ENCODE measurements at places on chromosomes 13 and 19.

GRCh38 chr13:52739468-52740071, at the start of gene CNMD:
TSS of gene CNMD (minus strand) at chr13:52739820. CDS start at chr13:52739701, 119 bp downstream.
- no peak for DNase-seq

GRCh38 chr19:55095260-55096060, 19.8 kb downstream of the EPS8L1 start:
- no peak for DNase-seq

DNA sequence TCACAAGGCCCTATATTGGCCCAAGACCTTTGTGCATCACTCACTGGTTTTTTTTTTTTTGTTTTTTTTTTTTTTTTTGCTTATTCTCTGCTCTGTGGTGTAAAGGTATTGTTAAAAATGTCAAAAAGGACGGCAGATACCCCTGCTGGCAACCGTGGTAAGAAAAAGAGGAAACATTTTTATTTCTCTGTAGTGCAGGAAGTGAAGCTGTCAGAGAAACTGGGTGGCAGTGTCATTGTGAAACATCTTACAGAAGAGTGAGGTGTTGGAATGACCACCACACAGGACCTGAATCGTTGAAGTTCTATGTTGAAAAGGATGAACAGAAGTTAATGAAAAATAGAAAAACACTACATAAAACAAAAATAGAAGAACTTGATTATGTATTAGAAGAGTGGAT, 346.4 kb downstream of the FGF9 start:
- DNase-seq, result no peak

DNA sequence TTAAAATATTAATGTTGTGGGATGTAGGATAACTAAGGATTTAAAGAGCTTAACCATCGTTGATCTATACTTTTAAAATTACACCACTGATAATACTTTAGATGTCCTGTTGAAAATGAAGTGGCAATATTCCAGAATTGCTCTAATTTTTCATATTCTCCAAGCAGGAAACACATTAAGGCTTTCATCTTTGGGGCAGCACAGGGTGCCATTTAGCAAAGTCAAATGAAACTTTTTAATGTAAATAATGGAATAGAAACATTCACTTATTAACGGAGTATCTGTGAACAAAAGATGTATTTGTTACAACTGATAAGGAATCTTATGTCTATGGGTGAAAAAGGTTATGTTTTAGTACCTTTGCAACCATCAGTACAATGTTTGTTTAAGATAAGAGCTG, 50.0 kb upstream of the MIR17HG start:
- no peak for DNase-seq

DNA sequence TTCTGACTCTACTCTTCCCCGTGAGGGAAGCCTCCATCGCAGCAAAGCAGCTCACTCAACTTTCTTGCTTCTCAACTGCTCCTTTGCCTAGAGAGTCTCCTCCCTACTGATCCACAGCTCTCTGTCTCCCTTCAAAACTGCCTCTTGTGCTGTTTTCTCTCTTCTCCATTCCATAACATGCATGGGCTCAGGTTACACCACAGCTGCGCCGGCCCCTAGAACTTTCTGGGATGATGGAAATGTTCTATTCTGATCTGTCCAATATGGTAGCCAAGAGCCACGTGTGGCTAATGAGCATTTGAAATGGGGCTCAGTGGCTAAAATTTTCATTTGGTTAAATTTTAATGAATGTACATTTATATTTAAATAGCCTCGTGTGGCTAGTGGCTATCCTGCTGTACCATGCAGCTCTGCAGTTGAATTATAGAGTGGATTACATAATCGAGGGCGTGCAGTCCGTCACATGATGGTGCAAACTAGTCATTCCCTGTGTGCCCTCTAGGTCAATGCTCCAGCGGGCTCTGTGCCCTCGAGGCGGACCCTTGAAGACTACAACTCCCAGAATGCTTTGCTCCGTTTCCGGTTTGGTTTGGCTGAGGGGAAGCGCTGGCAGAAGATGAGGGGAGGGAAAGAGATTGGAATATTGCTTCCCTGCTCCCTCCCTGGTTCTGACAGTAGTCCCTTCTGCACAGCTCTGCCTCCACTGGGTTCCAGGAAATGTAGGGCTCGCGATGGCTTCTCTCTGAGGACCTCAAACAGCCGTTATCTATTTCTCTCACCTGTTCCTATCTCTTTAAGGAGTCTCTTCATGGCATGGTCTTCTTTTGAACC, 109.8 kb downstream of the CACNA1A start:
- peak; percentile 4 for DNase-seq

DNA sequence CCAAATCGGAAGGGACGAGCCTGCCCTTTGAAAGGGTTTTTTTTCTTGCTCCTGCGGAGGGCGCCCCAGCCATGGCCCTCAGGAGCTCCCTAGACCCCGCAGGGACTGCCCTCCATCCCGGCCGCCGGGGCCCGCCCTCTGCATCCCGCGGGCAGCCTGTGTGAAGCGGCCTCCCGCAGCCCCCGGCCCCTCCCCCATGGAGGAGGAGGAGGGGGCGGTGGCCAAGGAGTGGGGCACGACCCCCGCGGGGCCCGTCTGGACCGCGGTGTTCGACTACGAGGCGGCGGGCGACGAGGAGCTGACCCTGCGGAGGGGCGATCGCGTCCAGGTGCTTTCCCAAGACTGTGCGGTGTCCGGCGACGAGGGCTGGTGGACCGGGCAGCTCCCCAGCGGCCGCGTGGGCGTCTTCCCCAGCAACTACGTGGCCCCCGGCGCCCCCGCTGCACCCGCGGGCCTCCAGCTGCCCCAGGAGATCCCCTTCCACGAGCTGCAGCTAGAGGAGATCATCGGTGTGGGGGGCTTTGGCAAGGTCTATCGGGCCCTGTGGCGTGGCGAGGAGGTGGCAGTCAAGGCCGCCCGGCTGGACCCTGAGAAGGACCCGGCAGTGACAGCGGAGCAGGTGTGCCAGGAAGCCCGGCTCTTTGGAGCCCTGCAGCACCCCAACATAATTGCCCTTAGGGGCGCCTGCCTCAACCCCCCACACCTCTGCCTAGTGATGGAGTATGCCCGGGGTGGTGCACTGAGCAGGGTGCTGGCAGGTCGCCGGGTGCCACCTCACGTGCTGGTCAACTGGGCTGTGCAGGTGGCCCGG, 815 bp downstream of the MAP3K10 start:
- no peak for DNase-seq

DNA sequence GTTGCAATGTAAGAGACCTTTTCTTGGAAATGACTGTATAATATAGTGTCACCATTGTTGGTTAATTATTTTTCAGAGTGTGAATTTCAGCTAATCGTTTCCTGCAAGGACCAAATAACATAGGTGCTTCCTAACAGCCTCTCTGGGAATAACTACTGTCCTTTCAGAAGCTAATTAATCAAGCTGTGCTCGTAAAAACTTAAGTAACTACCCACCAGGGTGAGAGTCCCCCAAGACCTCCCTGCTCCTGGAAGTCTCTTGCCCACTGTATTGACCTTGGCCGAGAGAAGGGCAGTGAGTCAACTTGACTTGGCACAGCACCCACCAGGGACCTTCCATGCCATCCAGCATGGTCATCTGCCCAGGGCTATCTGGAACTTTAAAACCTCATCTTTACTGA, 50.3 kb downstream of the UQCRFS1 start:
- no peak for DNase-seq

- no peak for DNase-seq
These were observed 256.4 kb downstream of the IRS2 start for GRCh38 chr13:109529964-109530363.

DNA sequence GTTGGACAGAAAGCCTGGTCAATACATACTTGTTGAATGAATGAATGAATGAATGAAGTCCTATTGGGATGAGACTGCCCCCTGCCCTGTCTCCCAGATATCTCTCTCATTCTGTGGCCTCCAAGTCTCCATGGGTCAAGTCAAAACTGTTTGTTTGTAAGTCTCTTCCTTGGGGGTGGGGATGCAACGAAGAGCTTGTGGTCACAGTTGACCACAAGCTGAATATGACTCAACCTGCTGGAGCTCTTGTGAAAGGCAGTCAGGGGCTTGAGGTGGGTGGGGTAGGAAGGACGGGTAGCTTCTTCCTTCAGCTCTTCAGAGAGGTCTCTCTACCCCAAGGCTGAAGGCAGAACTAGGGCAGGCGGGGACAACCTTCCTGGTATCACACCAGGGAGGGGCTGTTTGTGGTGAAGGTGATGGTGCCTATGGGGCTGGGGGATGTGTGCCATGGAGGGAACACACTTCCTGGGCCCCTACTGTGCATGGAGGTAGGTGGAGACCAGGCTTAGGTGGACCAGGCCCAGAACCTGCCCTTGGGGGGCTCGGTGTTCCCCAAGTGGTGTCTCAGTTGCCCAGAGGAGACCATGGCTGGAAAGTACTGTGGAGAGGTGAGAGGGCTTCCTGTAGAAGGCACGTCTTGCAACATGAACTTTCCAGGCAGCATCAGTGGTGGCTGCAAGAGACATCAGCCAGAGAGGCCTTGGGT, 8.0 kb downstream of the MYO1F start:
- no peak for DNase-seq

- DNase-seq, result no peak
These were observed 114.0 kb downstream of the UQCRFS1 start for GRCh38 chr19:29098863-29099481.

DNA sequence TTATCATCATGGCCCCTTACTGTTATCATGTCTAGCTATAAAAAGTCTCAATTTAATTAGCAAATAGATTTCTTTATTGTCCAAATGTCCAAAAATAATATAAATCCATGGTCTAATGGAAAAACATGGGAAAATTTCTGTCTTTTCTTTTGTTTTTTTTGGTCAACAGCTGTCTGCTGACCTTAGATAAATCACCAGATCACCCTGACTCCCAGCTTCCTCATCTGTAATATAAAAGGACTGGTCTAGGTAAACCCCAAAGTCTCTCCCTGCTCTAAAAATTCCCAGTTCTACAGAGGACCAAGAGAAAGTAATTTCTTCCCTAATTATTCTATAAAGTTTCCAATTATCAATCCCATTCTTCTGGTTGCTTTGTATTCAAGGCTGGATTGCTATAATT, 30.7 kb upstream of the RCBTB2 start:
- no peak for DNase-seq

- DNase-seq, result peak; percentile 11
These were observed at the start of gene EHD2 for GRCh38 chr19:47713046-47714021. TSS of gene EHD2 (plus strand) at chr19:47713422. CDS start at chr19:47716613, 3,191 bp downstream.

GRCh38 chr19:19381007-19381926, 24.2 kb upstream of the GATAD2A start:
- no peak for DNase-seq

DNA sequence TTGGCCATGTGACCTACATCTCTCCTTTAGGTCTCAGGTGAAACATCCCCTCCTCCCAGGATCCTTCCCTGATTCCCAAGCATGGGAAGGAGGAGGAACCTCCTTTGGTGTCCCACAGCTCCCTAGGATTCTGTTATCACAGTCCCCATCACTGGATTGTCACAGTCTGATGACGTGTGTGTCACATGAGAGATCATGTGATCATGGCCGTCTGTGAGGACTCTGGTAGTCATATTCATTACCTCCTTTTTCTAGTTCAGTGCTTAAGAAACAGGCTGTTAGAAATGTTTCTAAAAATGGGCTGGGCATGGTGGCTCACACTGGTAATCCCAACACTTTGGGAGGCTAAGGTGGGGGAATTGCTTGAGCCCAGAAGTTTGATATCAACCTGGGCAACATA, 3.0 kb downstream of the DHX34 start:
- DNase-seq, result no peak

- DNase-seq, result no peak
These were observed 8.8 kb upstream of the LRRC63 start for GRCh38 chr13:46202966-46203365.

DNA sequence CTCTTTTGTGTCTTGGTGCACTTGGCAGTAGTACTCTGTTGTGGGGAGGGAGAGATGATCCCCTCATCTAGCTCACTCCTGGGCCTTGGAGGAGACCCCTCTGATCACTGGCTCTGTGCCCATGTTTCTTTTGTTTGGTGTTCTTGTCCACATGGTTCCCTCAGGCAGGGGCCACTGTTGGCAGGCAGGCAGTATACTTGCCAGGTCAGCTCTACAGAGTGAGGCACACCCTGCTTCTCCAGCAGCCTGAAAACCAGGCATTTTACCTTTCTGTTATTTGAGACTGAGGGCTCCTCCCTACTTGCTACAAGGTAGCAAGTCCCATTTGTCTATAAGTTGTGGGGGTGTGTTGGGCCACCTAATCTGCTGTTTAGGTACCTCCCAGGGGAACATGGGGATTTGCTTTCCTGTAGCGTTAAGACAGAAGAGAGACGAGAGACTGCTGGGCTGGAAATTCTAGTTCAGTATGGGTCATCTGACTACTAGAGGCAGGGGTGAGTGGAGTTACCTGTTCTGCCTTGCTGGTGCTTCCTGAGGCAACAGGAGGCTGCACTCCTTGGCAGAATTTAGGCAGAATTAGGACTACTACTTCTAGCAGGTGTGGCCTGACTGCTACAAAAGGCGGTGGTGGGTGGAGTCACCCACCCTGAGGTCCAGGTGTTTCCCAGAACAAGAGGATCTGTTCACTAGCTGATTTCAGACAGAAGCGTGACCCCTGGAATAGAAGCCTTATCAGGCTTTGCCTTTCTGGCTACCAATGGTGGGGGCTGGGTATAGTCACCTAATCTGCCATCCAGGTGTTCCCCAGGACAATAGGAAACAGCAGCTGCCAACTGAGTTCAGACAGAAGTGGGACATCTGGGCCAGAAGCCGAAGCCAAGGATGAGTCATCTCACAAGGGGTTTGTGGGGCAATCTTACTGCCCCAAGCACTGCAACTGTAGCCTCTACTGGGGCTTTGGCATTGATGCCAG, 843.0 kb upstream of the ATXN8OS start:
- no peak for DNase-seq

DNA sequence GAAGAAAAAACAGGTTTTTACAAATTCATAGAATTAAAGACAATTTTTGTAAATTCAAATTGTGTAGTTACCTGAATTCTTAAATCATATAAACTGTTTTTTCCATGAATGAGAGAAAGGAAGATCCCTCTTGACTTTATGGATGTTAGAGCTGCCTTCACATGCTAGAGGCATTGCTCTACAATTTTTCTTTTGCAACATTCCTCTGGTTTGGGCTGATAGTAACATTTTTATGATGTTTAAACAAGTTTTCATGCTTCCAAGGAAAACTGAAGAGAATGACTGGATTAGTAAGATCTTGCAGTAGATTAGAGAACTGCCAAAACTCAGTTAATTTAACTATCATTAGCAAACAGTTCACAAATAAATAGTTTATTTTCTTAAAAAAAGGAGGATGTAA, 250.6 kb downstream of the GPC6 start:
- no peak for DNase-seq

DNA sequence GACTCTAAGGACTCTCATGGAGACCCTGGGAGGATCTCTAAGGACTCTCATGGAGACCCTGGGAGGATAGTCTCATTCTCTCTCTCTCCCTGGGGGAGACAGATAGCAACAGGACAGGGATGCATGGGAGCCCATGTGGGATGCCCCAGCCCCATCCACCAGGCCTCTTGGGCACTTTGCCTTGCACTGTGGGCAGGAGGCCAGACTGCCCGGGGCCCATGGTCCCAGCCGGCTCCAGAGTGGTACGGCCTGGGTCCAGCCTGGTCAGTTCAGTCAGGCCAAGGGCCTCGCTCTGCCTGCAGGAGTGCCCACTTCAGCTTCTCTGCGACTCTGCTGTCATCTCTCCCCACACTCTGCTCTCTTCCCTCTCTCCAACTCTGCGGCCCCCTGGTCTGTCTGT, 48.6 kb upstream of the SHKBP1 start:
- DNase-seq, result no peak

- peak; percentile 45 for DNase-seq
These were observed at the start of gene AKAP11 for GRCh38 chr13:42272115-42272803. TSS of gene AKAP11 (plus strand) at chr13:42272152. CDS start at chr13:42286349, 14,197 bp downstream.

GRCh38 chr19:36051236-36051635, 2.8 kb downstream of the THAP8 start:
- DNase-seq, result no peak

- no peak for DNase-seq
These were observed 34.1 kb upstream of the KLF12 start for GRCh38 chr13:74168263-74168675.

GRCh38 chr13:56102641-56103040, 1038.1 kb upstream of the PRR20A start:
- DNase-seq, result no peak

All from nucleus accumbens (tissue), 56 donors.